ENCODE measurements at places on chromosomes 6 and 20.
A peak's percentile ranks its signal among the peaks of the same experiment; 100 is the strongest.

- peak overlapping the region; percentile 74 for H3K27ac ChIP-seq
- peak; percentile 88 for DNase-seq
- H3K27me3 ChIP-seq, result no peaks in the 10 kb centered on the region
- no peak overlapping the region for H3K4me3 ChIP-seq
- no peaks in the 10 kb centered on the region for H3K36me3 ChIP-seq
- H3K4me1 ChIP-seq, result no peaks in the 10 kb centered on the region
Observed at GRCh38 chr20:17835240-17835933, 133.2 kb downstream of the SNX5 start.

DNA sequence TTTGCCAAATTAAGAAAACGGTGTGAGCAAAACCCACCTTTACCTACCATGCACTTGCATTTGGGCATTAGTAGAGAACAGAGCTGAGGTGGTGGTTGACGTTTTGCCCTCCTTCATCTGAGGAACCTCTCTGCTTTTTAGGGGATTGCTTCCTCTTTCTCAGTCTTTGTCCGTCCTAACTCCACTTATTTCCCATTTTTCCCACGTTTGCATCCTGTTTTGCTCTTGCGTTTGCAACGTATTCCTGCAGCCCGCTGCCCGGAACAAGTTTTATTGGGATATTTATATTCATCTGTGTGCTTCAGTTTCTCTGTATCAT lies 374 bp upstream of the SERINC1 start:
- H3K4me3 ChIP-seq, result peak overlapping the region; percentile 70
- H3K4me1 ChIP-seq, result no peaks in the 10 kb centered on the region
- peak overlapping the region; percentile 94 for H3K27ac ChIP-seq

DNA sequence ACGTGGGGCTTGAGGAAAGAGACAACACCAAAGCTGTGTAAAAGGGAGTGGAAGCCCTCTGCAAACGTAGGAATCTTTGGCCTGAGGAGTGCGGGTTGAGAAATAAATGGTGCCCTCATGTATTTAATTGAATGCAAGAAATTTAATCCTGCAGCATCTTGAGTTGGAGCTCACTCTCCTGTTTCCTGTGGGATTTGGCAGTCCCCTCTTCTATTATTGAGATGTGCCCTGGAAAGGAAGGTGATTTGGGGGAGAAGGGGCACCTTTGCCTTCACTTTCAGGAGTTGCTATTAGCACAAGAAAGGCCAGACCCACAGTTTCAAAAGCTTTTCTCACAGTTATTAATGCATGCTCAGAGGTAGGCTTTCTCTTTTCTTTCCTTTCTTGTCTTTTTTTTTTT lies 201.4 kb upstream of the HDDC2 start:
- H3K4me3 ChIP-seq, result no peak overlapping the region
- no peaks in the 10 kb centered on the region for H3K27me3 ChIP-seq
- no peak overlapping the region for H3K27ac ChIP-seq

GRCh38 chr20:47216819-47217410 lies 139.6 kb downstream of the ZMYND8 start:
- no peak overlapping the region for H3K27ac ChIP-seq
- no peaks in the 10 kb centered on the region for H3K4me1 ChIP-seq
- no peak overlapping the region for H3K4me3 ChIP-seq
- peaks cover 4% of the 10 kb centered on the region for H3K36me3 ChIP-seq
- H3K27me3 ChIP-seq, result no peaks in the 10 kb centered on the region

DNA sequence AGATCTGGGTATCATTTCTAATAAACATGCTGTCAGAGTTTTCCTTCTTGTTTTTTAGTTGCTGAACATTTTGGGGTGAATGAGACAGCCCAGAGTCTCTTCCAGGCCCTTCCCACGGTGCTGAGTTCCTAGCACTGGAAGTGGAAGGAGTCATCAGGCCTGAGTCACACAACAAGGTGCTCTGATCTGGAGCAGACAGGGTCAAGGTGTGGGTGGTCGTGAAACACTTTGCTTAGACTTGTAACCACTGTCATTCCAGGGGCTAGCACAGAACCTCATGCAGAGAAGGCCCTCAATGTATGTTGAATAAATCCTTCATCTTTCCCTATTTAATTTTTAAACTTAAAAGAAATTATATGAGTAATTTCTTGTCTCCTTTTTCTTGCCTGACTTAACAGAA lies 60.6 kb downstream of the TXLNB start:
- H3K36me3 ChIP-seq, result no peaks in the 10 kb centered on the region
- H3K4me1 ChIP-seq, result peaks cover 4% of the 10 kb centered on the region
- H3K27ac ChIP-seq, result no peak overlapping the region

DNA sequence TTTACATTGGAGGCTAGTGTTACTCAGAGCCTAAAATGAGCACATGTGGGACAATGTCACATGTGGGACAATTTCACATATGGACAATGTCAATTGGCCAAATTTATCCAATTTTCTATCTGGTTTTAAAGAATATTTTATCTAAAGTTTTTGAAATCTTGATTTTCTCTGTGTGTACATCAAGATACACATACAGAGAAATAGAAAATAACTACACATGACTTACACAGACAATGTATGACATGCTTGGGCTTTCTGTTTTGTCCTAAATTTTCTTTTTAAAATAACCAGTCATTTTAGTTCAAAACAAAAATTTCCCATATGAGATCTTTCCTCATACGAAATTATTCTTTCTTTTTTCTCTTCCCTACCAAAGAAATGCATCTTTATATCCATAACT lies 24.6 kb downstream of the GGTLC1 start:
- H3K4me1 ChIP-seq, result no peaks in the 10 kb centered on the region
- H3K36me3 ChIP-seq, result no peaks in the 10 kb centered on the region
- no peak overlapping the region for H3K27ac ChIP-seq
- no peak for DNase-seq
- H3K27me3 ChIP-seq, result peaks cover 7% of the 10 kb centered on the region
- no peak overlapping the region for H3K4me3 ChIP-seq

DNA sequence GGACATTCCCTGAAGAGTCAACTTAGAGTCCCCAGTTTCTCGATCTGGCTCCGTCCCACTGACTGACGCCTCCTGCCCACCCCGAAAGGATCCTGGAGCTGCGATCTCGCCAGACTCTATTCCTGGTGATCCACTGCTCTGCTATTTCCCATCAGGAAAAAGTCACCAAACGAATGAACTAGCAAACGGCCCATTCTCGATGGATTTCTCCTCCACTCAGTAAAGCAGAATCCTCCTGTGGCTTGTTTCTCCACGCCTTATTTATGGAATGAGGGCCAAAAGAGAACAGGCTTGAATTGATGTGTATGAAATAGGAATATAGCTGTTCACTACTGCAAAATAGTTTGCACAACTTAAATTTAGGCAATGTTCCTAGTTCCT lies 5.4 kb downstream of the NKX2-4 start:
- DNase-seq, result no peak
- peaks cover 3% of the 10 kb centered on the region for H3K36me3 ChIP-seq
- no peak overlapping the region for H3K4me3 ChIP-seq
- peaks cover 64% of the 10 kb centered on the region for H3K27me3 ChIP-seq
- no peaks in the 10 kb centered on the region for H3K4me1 ChIP-seq
- H3K27ac ChIP-seq, result no peak overlapping the region

- no peak for DNase-seq
- no peaks in the 10 kb centered on the region for H3K4me1 ChIP-seq
- no peaks in the 10 kb centered on the region for H3K27me3 ChIP-seq
- H3K27ac ChIP-seq, result peak overlapping the region; percentile 76
- no peak overlapping the region for H3K4me3 ChIP-seq
- no peaks in the 10 kb centered on the region for H3K36me3 ChIP-seq
Observed at GRCh38 chr6:56521976-56522375, 120.7 kb downstream of the DST start.

Measured in sigmoid colon (tissue), 7 donors.